ENCODE measurements at places on chromosomes 11 and 22.

- DNase-seq: no peak
Observed at GRCh38 chr11:124233376-124233775, 7.5 kb upstream of the OR8G1 start.

DNA sequence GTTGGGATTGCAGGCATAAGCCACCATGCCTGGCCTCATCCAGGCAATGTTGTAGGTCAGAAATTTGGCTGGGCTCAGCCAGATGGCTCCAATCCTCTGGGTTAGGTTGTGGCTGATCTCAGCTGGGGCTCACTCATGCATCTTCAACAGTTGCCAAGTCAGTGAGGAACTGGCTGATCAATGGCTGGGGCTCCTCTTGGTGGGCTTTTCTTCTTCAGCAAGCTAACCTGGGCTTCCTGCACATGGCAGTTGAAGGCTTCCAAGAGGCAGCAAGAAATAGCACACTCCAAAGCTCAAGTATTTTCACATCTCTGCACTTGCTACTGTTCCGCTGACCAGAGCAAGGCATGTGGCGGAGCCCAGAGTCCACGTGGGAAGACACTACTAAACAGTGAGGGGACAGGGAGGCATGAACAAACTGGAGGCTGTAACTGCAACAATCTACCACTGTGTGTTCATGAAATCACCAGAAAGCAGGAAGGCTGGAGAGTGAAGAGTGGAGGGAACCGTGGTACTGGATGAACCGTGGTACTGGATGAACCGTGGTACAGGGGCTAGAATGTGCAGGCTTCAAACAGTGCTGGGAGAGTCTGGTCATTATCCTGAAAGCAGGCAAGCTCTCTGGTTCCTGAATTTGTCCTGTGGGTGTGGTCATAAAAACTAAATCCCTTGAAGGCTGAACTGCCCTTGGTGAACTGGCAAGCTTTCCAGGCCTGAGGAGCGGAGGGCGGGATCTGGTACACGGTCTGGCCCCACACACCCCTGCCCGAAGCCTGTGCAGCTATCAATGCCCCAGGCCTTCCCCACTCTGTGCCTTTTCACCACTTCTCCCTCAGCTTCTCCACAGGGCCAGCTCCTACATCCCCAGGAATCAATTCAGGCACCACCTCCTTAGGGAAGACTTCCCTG, 20.2 kb downstream of the CHST1 start:
- no peak for DNase-seq

DNA sequence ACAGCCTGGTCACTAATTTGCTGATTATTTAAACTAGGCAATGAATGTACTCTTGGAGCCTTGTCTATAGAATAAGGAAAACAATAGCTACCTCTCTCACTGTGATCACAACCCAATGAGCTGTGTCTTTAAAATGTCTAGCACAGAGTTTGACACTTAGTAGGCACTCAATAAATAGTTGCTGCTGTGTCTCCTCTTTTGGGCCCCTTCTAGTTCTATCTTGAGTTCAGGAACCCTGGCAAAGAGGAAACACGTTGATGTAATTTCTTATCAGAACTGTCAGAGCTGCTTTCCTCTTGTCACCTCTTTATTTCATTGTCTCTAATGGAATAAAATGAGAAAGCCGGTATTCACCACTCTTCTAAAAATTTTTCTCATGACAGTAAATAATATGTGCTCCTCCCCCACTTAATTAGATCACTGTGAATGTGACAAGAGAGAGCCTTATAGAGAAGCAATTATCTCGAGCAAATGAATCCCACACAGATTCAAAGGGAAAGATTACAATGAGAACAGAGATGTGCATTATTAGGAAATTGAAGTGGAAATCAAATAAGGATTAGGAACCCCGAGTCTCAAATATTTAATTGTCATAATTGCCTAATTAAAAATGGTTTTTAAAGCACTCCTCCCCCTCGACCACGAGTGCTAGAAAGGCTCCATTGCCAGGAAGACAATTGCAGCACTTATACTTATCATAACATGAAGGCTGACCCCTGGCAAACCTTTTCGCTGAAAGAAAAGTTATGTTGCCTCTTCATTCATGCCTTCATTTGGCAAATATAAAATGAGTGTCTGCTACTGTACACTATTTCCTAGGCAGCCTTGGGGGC, 175.0 kb upstream of the BDNF start:
- no peak for DNase-seq

- no peak for DNase-seq
Observed at GRCh38 chr11:20611892-20612291, 12.5 kb downstream of the SLC6A5 start.

DNA sequence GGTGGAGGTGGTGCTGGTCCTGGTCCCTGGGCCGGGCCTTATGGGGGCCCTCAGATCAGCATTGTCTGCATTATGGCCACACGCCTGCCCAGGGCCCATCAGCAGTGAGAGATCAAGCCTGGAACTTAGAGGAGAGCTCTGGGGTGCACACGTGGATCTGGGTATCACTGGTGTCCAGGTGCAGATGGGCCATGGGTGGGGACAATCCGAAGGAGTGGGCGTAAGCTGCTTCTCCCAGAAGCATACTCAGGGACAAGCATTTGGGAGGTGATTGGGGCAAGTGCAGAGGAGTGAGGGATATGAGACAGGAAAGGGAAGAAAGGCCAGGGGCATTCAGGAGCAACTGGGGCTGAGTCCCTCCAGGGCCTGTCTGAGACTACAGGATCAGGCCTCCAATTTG, 84.3 kb downstream of the CSNK2A3 start:
- no peak for DNase-seq

DNA sequence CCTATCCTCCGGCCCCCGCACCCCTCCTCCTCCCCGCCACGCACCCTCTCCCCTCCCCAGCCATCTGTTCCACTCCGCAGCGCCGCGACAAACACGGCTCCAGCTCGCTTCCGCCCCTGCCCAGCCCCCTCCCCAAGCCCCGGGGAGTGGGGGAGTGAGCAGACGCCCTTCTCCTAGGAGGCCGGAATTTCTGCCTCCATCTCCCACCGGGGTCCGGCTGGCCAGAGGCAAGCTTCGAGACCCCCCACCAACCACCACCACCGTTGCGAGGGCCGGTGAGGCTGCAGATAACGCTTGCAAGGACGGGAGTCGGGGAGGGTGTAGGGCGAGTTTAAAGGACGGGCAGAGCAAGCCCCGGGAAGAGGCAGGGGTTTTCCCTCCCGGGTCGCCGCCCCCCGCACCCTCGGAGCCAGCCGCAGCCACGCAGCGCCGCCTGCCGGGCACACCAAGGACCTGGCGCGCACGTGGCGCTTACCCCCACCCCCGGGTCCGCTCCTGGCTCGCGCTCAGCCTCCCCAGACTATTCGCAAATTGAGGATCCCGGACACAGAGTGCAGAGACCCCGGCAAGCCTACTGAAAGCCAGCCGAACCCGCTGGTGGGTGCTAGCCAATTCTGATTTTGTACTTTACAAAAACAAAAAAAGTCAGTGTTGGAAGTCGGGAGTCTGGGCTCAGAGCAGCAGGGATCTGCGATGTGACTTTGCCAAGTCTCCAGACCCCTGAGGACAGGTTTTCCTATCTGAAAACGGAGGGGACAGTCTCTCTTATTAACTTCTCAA, 22.6 kb downstream of the RTN4RL2 start:
- DNase-seq: no peak

DNA sequence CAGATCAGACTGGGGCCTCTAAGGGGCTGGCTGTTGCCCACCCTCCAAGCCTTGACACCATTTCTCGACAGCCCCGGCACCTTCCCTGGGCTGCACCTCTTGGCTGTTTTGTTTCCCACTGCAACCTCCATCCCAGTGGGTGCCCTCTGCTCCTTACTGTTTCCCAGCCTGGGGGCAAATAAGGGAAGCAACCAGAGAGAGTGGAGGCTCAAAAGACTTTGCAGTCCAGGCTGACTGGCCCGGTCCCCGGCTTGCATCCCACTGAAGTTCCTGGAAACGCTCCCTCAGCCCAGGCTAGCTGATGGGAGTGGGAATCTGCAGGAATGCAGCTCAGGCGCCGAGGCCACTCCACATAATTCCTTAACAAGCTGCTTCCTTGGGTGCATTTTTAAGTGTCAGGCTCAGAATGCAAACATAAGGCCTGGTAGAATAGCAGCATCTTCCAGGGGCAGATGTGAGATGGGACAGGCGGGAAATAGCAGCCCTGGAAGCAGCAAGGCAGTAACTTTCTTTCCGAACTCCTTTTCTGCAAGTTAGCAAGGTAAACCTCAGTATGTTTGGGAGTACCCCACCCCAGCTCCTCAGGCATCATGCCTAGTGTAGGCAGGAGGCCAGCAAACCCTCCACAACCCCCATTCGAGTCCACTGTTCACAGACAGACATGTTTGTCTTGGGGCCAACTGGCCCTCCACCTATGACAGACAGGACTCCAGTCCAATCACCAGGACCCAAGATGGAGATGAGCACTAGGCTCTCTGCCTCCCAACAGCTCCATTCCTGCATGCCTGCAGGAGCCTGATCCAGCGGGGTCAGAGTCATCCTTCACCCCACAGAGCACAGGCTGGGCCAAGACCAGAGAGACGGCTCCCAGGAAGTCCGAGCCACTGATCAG, 39.3 kb downstream of the RPL27A start:
- DNase-seq: peak; percentile 92

DNA sequence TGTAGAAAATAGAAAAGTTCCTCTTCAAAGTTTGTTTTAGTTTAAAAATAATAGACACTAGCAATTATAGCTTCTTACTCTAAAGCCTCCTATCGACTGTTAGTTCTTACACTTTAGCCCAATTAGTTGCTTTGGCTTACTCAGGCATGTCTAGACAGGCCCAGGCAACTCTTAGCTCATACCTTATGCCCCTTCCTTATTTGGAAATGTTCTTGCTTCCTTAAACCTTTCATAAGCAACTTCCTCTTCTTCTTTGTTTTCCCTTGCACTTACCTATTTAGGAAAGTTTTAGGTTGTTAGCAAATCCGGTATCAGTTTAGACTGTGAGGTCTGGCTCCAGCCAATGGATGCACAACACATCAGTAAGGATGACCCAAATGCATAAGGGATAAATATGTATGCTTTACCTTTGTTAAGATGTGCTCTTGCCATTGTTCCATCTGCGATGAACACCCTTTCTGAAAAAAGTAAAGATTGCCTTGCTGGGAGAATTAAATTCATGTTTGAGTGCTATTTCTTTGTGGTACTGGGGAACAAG, 1277.5 kb upstream of the CNTN5 start:
- DNase-seq: peak; percentile 1

GRCh38 chr22:27930331-27931060, 11.4 kb upstream of the PITPNB start:
- no peak for DNase-seq

DNA sequence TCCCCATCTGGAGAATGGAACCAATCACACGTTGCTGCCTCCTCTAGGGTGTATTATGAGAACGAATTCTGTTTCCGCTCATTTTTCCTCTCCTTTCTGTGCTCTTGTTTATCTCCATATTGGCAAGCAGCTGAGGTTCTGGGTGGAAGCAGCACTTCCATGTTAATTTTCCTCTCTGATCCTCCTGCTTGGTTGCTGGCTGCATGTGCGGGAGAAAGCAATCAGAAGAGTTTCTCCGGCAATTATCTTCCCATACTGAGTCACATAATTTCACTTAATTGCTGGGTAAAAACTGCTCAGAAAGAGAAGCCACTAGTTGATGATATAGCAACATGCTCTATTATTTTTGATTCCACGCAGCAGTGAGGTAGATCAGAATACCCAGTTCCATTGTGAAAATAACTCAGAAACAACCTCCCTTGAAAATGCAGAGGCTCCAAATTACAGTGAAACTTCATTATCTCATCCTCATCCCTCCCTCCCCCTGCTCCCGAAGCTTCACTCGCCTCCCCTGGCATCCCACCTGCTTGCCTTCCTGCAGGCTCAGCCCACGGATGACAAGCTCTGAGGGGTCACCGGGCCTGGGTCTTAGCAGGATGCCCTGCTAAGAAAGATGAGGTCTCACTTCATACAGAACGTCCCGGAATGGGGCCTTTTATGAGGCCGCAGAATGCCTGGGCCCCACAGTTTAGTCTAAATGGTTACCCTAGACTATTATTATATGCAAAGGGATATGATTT, 20.4 kb downstream of the FXYD6 start:
- no peak for DNase-seq

DNA sequence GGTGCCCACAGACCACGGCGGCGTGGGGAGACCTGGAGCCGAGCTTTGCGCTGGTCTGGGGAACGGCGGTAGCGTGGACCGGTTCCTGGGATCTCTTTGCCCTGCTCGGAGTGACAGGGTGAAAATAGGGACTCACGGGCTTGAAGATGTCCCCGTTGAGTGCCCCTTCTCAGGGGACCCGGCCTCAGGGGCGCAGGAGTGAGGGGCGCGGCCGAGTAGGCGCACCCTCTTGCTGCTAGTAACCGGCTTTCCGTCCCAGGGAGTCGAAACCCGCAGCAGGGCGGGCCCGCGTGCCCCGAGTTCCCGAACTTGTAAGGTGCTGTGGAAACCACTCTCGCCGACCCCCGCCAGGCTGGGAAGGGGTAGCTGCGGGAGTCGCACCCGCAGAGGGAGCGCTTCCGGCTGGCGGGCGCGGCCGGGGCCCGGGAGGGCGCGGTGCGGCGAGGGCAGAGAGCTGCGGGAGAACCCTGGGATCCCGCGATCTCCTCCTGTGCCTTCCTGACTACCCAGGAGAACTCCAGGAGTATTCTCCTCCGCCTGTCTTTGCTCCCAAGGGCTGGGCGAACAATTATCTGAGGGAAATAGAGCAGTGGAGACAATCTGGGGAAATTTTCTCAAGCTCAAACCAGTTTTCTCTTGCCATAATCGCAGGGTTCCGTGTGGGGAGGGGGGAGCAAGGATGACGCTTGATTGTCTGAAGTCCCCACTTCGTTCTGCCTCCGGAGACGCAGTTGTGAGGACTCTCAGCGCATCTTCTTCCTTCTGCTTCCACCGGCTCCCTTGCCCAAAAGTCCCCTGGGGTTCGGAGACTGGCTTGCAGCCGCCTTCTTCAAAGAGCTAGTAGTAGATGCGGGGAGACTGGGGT, 666 bp downstream of the NELL1 start:
- DNase-seq: no peak

DNA sequence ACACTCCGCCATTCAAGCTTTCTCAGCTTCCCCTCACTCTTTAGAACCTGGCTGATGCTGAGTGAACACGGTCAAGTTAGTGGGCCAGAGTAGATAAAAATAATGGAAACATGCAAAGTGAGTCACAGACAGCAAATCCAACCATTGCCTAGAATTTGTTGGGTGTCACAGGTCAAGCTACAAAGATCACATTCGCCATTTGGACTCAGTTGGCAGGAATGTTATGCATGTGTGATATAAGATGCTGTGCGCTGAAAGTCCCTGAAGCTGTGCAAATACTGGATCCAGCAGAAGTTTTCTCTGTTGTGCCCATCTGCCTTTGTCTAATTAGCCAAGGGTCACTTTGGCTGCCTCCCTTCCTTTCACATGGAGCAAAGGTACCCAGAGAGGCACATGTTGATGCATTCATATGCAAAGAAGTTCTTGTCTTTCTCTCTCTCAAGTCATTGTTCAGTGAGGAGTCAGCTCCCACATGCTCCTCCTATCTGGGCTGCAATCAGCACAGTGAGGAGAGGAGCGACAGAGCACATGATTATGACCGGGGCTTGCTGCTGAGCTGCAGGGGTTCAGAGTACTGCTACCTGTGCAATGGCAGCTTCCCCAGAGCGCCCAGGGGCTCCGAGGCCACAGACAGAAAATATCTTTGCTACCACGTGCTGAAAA, 39.7 kb downstream of the FLI1 start:
- peak; percentile 53 for DNase-seq

Measured in EH (cell line).